ENCODE measurements at places on chromosomes 16 and 17.

DNA sequence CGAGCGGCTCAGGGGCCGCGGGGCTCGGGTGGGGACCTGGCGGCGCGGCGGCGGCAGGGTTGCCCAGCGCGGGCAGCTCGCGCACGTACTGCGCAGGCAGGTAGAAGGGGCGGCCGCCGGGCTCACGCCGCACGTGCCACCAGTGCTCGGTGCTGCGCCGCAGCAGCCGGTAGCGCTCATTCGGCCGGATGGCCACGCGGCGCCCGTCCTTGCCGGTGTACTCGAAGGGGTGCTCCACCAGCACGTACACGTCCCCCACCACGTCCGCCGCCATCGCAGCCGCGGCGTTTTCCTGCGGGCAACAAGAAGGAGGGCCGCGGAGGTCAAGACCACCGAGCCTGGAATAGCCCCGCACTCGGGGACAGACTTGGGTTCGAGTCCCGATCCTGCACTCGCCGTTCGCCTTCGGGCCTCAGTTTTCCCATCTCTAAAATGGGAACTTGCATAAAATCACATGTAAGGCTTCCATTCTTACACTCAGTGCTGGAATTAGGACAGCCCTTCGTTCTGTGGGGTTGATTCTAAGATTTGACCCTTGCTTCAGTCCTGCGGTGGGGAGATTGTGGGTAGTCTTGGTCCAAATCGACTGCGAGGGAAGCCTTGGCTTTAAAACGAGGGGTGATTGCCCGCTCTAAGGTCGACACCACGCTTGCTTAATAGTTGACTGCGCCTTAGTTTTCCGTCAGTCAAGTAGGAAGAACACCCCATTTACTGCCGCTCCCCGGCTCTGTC, 2.5 kb downstream of the ARHGAP27 start:
- DNase-seq, result no peak

GRCh38 chr17:20999044-20999573, 43.7 kb downstream of the USP22 start:
- DNase-seq, result no peak

GRCh38 chr17:57663326-57664070, 81.6 kb downstream of the CCDC182 start:
- no peak for DNase-seq

DNA sequence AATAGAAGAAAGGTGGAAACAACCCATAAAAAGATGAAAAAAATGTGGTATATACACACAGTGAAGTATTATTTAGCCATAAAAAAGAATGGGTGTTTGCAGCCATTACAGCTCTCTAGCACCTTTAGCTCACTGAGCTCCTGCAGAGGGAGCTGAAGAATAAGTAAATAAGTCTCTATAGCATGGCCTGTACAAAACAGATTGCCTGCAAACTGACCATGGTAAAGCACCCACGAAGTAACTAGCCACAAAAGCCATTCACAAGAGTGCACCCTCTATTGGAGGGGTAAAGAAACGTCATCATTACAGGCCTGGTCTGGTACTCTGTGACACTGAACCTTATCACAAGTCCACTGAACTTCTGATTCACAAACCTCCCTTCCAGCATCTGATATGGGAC, 76.3 kb downstream of the USP32 start:
- DNase-seq, result no peak

DNA sequence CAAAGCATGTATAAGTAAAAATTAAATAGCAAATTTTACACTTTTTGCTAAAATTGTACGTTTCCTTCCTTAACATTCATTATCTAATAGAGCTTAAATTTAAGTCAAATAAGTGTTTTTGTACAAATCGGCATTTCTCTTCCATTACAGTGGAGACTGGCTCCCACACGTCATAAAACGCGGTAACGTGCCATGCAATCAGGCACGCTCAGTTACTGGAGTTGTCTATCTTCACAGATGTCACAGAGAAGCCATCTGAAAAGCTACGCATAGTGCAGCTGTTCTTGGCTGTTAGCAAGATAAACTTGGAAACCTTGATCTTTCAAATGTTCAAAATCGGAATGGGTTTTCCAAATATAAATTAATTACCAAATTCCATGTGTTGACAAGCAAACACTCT, 165.3 kb downstream of the STX8 start:
- no peak for DNase-seq

DNA sequence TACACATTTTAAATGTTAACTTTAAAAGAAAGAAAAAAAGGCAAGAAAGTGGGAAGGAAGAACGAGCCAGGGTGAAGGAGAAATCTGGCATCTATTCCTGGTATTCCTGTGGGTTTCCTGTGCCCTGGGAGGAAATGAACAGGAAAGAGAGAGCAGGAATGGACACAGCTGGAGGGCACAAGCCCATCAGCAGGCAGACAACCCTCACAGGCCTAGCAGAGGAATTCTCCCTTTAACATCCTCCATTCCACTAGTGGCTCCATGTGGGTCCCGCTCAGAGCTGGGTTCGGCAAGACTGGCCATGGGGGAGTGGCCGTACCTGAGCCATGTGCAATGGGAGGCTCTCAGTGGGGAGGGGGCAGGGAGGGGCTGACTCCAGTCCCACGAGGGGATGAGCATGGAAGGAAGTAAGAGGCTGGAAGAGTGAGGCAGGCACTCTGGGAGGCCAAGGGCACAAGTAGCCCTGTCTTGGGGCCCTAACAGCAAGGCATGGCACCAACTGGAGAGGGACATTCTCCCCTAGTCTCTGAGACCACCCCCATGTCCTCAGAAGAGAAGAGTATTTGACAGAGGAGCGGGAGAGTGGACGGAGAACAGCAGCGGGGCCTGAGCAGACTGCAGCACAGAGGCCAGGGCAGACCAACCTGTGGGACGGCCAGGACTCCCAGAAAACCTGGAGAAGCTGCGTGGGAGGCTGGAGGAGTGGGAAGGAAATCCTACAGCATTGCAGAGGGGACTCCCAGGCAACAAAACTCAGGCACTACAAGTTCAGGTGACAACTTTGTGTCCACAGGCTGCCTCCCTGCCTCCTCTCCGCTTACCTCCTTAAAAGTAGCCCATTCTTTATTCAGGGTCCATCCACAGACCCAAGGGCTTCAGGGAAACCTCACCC, 30.2 kb downstream of the TK2 start:
- DNase-seq, result no peak

- no peak for DNase-seq
Measured at GRCh38 chr17:43530288-43531081, 15.7 kb downstream of the ETV4 start.

DNA sequence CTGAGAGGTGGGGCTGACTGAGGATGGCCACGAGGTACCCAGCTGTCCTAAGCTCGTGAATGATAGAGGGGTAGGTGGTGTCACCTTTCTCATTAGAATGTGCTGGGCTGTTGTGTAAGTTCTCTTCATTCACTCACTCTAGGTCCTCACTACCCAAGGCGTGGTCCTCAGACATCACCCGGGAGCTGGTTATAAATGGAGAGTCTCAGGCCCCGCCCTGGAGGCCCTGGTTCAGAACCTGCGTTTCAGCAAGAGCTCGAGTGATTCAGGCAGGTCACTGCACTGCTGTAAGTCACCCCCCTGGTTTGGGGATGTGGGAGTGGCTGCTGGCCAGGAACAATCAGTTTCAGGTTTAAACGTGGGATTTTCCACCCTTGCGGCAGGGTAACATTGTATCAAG, 139.8 kb downstream of the FOXL1 start:
- no peak for DNase-seq

DNA sequence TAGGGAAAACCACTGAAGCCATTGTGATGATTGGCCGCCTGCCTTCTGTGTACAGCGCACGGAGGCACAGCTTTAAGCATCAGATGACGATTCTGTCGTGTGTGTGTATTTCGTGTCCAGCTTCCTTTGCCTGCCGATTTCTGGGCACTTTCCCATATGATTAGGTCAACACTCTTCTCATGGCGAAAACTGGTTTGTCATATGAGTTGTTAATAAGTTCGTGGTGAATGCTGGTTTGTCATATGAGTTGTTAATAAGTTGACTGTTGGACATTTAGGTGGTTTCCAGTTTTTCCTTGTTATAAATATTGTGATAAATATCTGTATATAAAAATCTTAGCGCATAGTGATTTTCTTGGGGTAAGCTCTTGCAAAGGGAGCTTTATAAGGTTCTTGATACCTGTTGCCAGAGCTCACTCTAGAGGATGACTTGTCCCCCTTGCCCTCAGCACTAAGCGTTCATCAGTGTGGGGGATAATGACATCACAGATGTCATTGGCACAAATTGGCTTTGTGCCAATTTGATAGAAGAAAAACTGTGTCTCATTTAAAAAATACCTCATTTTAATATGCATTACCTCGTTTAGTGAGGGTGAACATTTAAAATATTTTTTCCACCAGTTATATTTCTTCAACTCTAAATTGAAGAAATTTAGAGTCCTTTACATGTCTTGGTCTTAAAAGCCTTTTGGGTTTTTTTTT, 40.0 kb downstream of the PGS1 start:
- no peak for DNase-seq

DNA sequence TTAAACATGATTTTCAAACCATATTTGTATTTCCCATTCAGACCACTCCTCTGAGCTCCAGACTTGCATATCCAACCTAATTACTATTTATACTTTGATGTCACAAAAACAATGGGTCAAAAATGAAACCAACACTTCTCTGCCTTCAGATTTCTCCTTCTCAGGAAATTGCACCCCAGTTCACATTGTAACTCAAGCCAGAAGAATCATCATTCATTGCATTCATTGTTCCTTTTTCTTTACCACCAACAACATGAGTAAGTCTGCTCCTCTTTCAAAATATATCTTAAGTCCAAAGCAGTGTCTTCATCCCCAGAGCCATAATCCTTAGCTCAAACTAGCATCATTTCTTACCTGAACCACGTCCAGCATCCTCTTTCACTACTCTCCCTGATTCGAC, 2.6 kb upstream of the AKAP1 start:
- no peak for DNase-seq

DNA sequence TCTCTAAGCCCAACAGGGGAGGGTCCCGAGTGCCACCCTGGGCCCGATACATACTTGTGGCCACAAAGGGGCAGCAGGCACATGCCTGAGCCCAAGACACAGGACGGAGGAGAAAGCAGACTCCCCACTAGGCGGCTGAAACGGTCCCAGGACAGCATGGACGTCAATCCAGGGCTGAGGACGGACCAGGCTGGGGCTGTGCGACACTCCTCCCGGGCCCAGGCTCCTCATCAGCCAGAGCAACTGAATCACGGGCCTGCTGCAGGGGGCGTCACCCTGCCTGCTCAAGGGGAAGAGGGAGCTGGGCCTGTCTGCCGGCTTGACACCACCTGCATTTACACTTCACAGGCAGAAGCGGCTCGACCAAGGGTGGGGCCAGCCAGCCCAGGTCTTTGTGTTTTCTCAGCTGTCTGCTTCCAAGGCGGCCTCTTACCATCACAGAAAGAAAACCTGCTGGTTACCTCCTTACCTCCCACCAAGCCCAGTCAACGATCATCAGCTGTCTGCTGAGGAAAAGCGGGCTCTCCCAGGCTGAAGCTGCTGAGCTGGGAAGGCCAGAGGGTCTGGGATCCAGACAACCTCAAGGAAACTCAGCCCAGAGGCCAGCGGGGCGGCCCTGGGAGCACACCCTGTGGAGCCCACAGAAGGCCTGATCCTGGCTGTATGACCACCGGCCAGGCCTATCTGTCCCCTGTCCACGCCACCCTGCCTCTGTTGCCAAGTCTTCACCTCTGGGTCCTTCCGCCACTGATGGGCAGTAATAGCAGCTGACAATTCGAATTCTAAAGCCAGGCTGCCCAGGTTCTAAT, 26.4 kb downstream of the KIFC3 start:
- DNase-seq, result no peak

GRCh38 chr16:72858665-72859493, 189.0 kb downstream of the ZFHX3 start:
- DNase-seq, result no peak

GRCh38 chr16:52422307-52422706, 124.6 kb downstream of the TOX3 start:
- DNase-seq, result no peak

DNA sequence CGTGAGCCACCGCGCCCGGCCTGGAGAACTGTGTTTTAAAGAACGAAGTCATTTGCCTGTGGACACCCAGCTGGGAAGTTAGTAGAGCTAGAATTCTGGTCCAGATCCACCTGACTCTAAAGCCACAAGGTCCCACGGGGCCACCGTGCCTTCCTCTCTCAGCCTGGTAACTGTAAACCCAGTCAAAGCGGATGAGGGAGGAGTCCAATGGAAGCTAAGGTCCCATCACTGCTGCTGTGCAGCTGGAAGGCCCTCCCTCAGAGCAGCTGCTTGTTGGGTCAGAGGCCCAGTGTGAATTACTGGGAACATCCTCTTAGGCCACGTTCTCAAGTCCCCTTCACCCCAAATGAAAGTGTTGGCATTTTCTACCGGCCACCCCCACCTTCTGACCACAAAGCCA, 48.8 kb upstream of the CACNG5 start:
- no peak for DNase-seq

- no peak for DNase-seq
Measured at GRCh38 chr17:45320349-45320930, 3.6 kb upstream of the MAP3K14 start.

DNA sequence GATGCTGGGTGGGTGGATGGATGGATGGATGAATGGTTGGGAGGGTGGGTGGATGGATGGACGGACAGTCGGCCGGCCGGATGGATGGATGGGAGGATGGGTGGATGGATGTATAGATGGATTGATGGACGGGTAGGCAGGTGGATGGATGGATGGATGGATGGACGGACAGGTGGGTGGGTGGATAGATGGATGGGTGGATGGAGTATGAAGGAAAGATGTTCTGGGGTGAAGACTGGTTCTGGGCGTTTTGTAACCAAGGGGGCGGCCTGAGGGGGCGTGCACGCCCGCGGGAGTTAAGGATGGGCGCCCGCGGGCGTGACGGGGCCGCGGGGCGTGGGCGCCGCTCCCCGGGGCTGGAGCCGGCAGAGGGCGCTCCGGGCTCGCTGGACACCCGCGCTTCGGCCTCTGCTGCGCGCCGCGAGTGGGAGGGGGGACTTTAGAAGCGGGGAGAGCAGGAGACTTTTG, at the start of gene NECAB2:
Gene NECAB2 (plus strand): TSS at position 407 of the 468 bp plus-strand sequence. CDS start 405 bp downstream, outside the sequence.
- DNase-seq, result no peak

GRCh38 chr17:28719021-28719433, 758 bp upstream of the RPL23A start:
- no peak for DNase-seq

GRCh38 chr16:89096768-89097391, 3.2 kb downstream of the ACSF3 start:
- peak; percentile 83 for DNase-seq

GRCh38 chr16:81650982-81651562, 128.0 kb upstream of the PLCG2 start:
- DNase-seq, result no peak
